ENCODE measurements at places on chromosomes 2 and 18. TPM values are rescaled to one million over a fixed set of nuclear protein-coding genes. Genes with fewer than 3 reads are reported as not detected.

Gene FRZB
- total RNA-seq: not detected

Gene MZT2B
- 102 TPM for total RNA-seq

Gene PLGLB2
- 0.32 TPM for total RNA-seq

Gene GALR1
- not detected for total RNA-seq

Gene CTIF
- total RNA-seq: 11.0 TPM

Gene ARHGAP25
- 0.32 TPM for total RNA-seq
